ENCODE measurements at places on chromosomes 12 and 14.

DNA sequence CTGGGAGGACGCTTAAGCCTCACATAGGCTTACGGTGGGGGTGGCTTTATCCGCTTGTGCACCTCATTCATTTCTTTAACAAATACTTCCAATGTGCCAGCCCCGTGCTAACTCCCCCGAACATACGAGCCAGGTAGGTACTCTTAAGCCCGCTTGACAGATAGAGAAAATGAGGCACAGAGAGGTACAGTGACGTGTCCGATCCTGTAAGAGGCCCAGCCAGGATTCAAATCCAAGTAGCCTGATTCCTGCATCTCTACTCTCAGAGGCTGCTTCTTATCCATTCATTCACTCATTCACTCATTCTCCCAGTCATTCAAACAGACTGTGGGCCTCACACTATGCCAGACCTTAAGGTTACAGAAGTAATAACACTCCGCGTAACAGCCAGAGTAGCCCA is 477 bp downstream of the OAS3 start:
- DNase-seq: no peak

DNA sequence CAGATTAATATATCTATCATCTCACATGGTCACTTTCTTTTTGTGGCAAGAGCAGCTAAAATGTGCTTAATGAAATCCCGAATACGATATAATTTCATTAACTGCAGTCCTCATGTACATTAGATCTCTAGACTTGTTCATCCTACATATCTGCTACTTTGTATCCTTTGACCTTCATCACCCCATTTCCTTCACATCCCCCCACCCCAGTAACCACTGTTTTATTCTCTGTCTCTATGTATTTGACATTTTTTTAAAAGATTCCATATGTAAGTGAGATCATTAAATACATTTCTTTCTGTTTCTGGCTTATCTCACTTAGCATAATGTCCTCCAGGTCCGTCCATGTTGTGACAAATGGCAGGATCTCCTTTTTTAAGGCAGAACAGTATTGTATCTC is 23.0 kb upstream of the ST8SIA1 start:
- DNase-seq: no peak

- no peak for DNase-seq
These were observed 137.5 kb downstream of the FSCB start for GRCh38 chr14:44369401-44370123.

GRCh38 chr14:90416720-90417119 is 19.9 kb downstream of the CALM1 start:
- DNase-seq: no peak

DNA sequence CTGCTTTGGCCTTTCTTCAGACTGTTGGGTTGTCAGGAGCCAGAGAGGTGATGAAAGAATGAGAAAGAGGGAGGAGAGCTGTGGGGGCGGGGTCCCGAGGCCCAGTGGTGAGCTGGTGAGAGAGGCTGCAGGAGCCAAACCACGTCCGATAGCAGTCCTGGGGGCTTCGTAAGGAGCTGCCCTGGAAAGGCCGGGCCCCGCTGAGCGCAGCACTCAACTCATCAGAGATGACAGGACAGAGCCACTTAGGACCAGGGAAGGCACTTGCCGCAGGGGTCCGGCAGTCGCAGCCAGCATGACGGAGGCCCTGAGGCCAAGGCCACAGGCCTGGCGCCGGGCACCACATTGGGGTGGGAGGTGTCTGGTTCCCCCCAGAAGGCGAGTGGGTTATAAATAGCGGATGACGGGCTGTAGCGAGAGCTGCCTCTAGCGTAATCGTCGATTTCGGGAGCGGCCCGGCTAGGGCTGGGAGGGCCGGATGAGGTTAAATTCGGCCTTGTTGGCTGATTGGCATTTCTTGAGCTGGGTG is 179.0 kb downstream of the TSPAN9 start:
- no peak for DNase-seq

DNA sequence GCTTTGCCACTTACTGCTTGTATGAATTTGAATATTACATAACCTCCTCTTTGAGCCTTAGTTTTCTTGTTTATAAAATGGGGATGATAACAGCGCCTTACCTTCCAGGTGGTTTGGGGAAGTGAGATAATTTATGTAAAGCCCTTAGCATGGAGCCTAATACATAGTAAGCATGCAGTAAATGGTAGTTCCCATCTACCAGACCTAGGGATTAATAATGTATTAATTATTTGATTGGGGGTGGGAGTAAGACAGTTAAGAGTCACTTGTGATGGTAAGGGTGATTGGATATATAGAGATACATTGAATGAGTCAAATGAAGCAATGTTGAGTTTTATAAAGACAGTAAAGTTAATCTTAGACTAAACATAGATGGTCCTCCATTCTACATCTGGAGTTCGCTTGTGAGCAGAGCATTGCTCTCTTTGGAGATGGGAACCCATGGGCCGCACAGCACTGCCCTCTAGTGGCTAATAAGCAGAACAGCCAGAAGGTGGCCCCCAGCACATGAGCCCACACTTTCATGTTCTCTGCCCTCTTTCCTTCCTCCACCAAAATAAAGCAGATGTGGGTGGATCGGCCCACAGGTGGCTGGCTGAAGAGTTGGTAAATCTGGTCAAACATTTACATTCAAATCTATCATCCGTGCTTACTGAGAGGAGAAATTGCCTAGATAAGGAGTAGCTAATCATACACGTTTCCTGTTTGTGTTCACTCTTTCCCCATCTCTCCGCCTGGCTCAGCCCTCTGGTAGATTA is 26.5 kb upstream of the TAMALIN start:
- peak; percentile 52 for DNase-seq

DNA sequence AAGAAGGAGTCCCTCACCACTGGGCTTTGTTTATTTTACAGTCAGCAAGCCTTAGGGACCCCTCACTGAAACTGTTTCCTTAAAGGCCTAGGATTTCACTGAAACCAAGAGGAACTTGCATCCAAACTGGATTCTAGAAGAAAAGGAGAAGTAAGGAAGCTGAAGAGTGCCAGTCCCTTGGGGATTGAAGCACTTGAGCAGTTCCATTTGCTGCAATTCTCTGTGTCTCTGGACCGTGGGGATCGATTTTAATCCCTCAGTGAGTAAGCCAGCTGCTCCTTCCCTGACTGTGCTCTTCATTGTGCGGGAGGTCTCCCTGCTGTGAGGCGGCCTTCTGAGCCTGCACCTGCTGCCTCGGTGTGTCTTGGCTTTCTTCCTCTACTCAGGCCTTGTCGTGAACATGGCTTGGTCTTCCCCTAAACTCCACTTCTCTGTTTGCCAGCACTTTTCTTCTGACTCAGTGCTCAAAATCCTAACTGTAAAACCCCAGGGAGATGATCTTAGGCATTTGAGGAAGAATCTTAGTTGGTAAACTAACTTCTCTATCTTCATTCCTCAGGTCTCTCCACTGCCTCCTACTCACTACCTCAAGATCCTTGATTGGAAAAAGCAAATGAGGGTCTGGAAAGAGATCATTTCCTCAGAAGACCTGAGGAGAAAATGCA is 132.6 kb downstream of the SLC38A6 start:
- no peak for DNase-seq

GRCh38 chr12:5872745-5873144 is 72.3 kb downstream of the ANO2 start:
- peak; percentile 8 for DNase-seq

GRCh38 chr12:131088701-131089530 is 135.2 kb downstream of the ADGRD1 start:
- no peak for DNase-seq

GRCh38 chr12:49703647-49704137 is 3.5 kb downstream of the FMNL3 start:
- no peak for DNase-seq

DNA sequence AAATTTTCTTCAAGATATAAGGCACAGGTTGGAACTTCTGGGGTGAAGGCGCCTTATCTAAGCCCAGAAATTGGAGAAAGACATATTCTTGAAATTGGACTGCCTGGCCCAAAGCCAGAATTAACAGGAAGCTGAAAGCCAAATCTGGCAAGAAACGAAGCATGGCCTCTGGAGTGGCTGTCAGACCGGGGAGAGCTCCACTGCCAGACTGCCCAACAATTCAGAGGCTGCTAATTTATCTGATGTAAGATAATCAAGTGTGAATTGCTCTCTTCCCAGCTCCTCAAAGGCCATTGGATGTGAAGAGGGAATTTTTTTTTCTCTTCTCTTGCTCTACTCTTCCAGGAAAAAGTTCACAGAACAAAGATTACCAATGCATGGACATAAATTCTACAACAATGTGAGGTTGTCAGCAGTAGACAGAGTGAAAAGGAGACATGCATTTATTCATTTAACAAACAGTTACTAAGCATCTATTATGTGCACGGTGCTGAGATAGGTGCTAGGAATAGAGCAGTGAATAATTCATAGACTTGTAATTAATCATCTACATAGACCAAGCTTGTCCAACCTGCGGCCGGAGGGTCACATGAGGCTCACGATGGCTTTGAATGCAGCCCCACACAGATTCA is at the start of gene GDF3:
TSS of gene GDF3 (minus strand) at position 210 of the 632 bp plus-strand sequence. CDS start at position 163, 47 bp downstream.
- no peak for DNase-seq

DNA sequence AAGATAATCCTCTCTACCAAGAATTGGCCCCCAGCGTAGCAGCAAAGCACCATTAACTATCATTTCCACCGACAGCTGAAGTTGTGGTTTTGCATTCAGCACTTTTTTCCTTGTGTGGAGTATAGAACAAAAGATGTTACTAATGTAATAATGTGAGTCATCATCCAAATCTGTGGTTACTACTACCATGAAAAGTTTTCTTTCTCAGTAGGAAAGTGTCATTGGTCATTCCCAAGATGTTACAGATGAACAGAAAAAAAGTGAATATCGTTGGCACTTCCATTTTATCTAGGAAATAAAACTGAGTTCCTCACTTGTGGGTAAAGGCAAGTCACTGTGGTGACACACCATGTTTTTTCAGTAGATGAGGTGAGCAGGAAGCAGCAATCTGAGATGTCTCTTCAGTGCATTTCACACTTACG is 30.3 kb upstream of the IFNG start:
- DNase-seq: no peak

DNA sequence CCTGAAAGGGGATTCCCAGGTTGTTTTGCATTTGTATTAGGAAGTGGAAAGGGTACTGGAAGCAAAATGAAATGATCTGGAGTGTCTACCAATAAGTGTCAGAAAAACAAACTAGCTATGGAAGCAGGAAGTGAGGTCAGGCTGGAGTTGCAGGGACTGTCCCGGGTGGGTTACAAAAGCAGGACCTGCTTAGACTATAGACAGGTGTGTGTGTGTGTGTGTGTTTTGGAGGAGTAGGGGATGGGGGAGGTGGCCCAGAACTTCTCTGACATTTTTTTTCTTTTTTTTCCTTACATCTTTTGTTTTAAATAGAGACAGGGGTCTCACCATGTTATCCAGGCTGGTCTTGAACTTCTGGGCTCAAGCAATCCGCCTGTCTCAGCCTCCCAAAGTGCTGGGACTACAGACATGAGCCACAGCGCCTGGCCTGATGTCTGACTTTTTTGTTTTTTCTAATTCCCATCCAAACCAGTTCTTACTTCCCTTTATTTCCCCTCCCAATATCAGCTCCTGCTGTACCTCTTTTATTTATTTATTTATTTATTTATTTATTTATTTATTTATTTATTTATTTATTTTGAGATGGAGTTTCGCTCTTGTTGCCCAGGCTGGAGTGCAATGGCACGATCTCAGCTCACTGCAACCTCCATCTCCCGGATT is 512 bp upstream of the RND1 start:
- no peak for DNase-seq

Data from NCI-H1930 (cell line).